ENCODE measurements at places on chromosomes 16 and 17. TPM values are rescaled to one million over a fixed set of nuclear protein-coding genes. Genes with fewer than 3 reads are reported as not detected.

Gene CHST4
- total RNA-seq = 1.1 TPM

Gene CSH1
- total RNA-seq = not detected

Gene VEZF1
- total RNA-seq = 73.5 TPM

Gene SLC5A10
- not detected for total RNA-seq

Gene CD300LB
- not detected for total RNA-seq

Gene CACNG1
- 0.13 TPM for total RNA-seq

Gene SSTR5
- 2.8 TPM for total RNA-seq

Gene MYH10
- 36.5 TPM for total RNA-seq

Gene FBXL16
- total RNA-seq = 28.0 TPM

Gene HSD17B2
- total RNA-seq = 0.41 TPM

Gene AOC2
- 0.85 TPM for total RNA-seq

Gene CCL2
- 513 TPM for total RNA-seq

Gene COQ7
- 39.6 TPM for total RNA-seq

Gene FNDC8
- not detected for total RNA-seq

Measured in Panc1 (cell line).